ENCODE measurements at places on chromosomes 6 and 20.

GRCh38 chr6:119453242-119454200 lies 104.0 kb upstream of the MAN1A1 start:
- DNase-seq, result no peak

- no peak for DNase-seq
Measured at GRCh38 chr20:8530022-8530421, 398.0 kb downstream of the PLCB1 start.

DNA sequence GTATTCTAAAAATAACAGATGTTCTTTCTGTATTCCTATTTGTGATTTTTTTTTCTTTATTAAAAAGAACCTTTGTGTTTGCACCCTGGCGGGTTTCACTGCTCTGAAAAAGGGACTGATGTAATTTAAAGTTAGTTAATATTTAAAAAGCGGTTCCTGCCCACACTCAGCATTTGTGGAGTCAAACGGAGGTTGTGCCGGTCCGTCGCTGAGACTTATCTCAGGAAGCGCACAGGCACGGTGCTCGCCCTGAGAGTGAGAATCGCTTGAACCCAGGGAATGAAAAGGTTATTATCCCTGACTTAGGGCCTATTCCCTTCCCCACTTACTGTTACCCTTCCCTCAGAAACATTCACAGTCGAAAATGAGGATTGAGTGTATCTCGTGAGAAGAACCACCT lies 366.7 kb downstream of the THBS2 start:
- DNase-seq, result no peak

GRCh38 chr6:34249469-34250261 lies 859 bp upstream of the SMIM29 start:
- no peak for DNase-seq

DNA sequence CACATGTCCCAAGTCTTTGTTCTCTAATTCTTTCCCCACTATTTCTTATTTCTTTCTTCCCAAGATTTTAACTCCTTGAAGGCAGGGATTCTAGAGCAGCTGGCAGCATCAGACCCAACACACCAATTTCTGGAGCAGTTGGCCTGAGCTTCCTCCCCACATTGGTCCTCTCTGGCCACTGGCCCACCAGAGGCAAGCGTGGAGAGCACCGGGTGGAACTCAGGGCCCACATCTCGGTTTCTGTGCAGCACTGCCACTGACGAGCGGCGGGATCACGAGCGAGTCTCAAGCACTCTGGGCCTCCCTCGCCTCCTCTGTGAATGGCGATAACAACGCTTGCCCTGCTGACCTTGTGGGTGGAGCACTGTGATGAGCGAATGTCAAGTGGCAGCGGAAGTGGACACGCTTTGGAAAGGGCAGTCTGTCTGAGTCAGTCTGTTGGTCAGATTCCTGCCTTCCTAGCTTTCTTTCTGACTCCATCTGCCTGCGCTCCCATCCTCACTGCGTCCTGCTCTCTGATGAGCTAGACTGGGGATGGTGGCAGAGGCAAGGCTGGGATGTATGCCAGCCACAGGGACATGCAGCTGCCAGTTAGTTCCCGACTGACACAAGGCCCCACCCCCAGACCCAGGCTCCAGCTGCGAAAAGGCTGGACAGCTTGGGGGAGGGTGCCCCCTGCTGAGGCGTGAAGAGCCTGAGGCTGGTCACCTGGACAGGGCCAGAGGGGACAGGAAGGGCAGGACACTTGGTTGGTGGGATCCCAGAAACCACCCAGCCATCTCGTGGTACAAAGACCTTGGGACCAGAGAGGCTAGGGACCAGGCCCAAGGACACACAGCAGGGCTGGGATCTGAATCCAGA lies 4.5 kb upstream of the SPDEF start:
- no peak for DNase-seq

- DNase-seq, result no peak
Measured at GRCh38 chr20:48139262-48140041, 354.2 kb upstream of the SULF2 start.

DNA sequence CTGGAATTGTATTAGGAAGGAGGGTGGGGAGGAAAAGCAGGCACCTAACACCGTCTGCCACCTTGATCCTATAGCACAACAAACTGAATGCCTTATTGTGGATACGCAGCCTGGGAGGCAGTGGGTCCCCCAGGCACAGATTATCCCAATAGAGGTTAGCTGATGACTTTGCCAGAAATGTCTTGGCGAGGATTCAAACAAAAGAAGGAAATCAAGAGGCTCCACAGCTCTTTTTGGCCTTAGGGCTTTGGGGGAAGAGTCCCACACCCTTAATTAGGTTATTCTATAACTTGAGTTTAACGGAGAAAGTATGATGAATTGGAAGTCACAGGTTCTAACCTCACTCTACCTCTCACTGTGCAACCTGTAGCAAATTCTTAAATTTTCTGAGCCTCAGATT lies 102.0 kb downstream of the MRPL14 start:
- no peak for DNase-seq

- no peak for DNase-seq
Measured at GRCh38 chr6:25042036-25042521, 106.3 kb upstream of the RIPOR2 start.

DNA sequence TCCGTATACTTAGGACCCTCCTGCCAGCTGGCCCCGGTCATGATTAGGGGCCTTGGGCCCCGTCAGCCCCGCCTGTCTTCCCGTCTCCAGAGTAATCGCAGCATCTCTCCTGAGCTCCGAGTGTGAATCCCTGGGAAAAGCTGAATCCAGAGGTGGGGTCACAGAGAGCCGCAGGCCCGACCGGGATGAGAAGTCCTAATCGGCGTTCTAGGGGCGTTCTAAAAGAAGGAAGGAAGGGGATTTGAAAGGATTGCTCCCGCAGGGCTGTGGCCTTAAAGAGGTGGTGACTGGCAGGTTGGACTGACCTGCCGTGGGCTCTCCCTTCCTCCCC lies 371 bp downstream of the HMGN4 start:
- DNase-seq, result no peak

DNA sequence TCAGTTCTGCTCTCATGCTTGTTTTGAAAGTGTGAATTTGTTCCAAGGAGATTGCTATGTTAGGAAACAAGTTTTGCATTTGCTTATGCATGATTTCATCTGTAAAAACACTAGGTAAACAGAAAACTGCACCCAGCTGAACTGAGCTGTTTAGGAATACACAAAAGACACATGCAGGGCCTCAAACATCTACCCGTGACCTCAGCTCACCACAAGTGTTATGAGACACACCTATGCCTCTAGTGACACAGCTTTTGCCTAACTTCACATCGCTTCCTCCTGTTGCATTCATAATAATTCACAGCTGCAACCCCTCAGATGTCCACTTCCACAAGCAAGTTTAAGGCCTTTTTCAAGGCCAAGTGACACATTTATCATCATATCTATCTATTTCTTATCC lies 98.0 kb upstream of the SLC24A3 start:
- no peak for DNase-seq

- DNase-seq, result no peak
Measured at GRCh38 chr6:101263596-101263995, 129.9 kb upstream of the GRIK2 start.

DNA sequence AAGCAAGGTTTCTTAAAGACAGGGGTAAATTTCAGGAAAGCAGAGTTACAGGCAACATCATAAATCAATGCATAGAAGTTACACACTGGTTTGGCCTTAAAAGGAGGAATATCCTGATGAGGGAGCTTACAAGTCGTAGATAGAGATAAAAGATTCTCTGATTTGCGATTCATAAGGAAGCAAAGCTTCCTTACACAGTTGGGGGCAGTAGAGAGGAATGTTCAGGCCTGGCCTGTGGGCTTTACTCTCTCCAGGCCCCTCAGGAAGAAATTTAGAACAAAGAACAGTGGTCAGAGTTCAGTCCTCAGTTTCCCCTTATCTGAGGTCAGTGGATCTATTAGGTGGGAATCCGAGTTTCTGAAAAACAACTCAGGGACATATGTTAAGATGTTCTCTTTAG lies 19.3 kb downstream of the HLA-C start:
- DNase-seq, result no peak

All from iPS DF 6.9 (cell line).